ENCODE measurements at places on chromosomes 16 and 17.

DNA sequence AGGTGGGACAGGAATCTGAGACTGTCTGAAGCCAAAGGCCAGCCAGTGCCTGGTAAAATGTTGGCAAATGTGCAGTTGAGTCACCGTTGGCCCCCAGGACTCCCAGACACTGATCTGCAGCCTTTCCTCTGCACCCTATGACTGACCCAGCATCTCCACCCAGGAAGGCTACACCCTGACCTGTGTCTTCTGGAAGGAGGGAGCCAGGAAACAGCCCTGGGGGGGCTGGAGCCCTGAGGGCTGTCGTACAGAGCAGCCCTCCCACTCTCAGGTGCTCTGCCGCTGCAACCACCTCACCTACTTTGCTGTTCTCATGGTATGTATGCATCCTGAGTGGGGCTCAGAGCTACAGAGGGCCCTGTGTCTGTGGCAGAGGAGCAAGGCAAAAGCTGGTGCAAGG, 24.0 kb downstream of the ADGRG5 start:
- DNase-seq: no peak

GRCh38 chr17:62857526-62857925, 49.4 kb upstream of the MARCHF10 start:
- no peak for DNase-seq

DNA sequence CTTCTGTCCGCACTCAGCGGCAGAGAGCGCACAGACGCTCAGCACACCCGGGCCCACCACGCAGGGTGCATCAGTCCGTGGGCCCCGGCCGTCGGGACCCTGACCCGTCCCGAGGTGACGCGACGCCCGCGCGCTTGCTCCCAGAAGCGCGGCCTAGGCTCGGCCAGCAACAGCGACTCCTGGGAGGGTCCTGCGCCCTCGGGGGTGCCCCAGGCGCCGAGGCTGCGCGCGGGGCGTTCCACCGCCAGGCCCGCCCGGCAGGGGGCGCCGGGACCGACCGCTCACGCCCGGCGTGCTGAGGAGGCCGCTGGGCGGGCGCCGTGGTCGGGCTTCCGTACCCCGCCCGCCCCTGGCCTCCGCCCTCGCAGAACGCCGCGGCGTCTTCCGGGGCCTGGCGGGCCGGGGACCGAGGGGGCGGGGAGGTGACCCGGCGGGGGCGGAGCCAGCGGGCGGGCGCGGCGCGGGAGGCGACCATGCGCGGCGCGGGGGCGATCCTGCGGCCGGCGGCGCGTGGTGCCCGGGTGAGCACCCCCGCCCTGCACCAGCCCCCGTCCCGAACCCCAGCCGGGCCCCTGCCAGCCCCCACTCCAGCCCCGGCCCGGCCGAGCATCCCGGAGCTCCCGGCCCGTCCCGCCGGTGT, at the start of gene CISD3:
TSS of gene CISD3 (plus strand) at position 456 of the 640 bp plus-strand sequence. CDS start at position 474, 18 bp downstream.
- no peak for DNase-seq

- DNase-seq: no peak
Measured at GRCh38 chr17:78665952-78666920, 89.0 kb upstream of the DNAH17 start.

GRCh38 chr17:29078183-29079045, 35.5 kb downstream of the PIPOX start:
- no peak for DNase-seq

GRCh38 chr16:5045499-5046115, 11.9 kb upstream of the NAGPA start:
- no peak for DNase-seq

- no peak for DNase-seq
Measured at GRCh38 chr17:40321524-40321929, 12.5 kb downstream of the RARA start.

DNA sequence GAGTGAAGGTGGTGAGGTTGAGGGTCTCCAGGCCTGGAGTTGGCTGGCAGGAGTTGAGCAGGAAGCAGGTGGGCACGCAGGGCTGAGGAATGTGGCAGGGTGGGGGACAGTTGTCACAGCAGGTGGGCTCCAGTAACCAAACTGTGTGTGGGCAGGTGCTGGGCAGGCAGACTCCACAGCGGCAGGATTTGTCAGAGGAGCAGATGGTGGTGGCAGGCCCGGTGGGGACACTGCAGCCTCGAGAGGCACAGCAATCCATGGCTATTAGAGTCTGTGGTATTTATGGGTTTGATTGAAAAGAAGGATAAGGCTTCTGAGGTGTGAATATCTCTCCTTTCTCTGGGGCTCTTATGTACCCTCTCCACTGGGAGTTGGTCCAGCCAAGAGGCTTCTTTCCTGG, at the start of gene KRTAP3-3:
TSS of gene KRTAP3-3 (minus strand) at position 326 of the 400 bp plus-strand sequence. CDS start at position 259, 67 bp downstream.
- no peak for DNase-seq

DNA sequence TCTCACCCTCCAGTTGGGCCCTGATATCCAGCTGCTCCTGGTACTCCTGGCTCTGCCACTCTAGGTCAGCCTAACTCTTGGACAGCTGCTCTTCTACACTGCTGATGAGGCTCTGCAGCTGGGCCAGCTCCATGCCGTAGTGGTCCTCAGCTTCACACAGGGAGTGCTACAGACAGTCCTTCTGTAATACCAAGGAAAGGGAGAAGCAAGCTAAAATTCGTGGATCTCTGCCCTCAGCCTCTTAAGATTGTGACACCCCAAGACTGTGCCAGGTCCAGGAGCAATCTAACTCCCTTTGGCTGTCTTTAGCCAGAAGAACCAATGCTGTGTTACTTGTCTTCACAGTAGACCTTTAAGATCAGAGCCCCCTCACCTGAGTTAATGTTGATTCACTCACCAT, 7.7 kb upstream of the KRT38 start:
- no peak for DNase-seq

DNA sequence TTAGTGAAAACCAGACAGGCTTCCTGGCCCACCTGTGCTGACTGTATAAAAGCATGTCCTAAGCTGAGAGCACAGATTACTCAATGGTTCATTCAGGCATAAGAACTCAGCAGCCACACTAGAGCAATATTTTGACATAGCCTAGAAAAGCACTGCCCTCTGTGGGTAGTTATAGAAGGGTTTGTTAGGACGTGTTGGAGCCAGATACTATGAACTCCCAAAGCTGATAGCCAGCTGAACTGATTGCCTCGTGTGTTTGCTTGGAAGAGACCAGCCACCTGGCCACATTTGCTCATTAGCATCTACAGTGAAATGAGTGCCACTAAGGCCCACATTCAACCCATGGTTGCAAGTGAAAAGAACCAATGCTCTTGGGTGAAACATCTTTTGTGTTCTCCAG, 30.8 kb upstream of the ABCA5 start:
- DNase-seq: no peak

DNA sequence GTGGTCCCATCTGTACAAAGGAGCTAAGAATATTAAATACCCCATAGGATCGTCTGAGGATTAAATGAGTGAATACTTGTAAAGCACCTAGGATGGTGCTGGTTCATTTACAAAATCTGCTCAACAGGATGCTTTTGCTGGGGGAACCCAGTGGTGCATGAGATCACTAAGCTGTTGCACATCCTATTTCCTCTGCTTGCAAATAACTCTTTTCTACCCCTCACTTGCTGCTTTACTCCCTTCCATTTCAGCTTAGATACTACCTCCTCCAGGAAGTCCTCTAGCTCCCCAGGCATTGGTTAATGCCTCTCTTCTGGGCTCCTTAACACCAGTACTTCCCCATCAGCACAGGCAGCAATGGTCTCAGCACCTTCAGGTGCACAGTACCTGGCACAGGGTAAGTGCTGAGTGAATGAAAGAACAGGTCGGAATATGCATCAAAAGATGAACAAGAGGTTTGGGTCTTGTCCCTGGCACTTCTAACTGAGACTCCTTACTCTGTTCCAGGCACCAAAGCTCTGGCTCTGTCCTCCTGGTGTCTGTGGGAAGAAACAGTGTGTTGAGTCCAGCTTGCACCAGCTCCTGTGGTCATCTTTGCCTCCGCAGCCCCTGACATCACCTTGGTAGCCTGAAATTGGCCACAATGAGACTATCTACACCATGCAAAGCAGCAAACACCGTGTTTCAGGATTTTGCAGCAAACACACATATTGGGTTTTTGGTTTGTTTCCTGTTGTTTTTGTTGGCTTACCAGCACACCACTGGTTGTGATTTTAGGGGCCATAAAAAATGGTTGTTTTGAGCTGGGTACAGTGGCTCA, 24.1 kb upstream of the IL21R start:
- DNase-seq: no peak

DNA sequence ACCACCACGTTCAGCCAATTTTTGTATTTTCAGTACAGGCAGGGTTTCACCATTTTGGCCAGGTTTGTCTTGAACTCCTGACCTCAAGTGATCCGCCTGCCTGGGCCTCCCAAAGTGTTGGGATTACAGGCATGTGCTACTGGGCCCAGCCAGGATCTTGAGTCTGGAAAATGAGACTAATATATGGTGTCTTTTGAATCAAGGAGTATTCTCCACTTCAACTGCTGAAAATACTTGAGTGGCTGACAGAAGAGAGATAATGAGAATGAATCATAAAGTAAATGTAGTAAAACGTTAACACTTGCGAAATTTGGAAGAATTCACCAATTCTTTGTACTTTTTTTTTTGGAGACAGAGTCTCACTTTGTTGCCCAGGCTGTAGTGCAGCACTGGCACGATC, 16.6 kb downstream of the SMYD4 start:
- DNase-seq: no peak

DNA sequence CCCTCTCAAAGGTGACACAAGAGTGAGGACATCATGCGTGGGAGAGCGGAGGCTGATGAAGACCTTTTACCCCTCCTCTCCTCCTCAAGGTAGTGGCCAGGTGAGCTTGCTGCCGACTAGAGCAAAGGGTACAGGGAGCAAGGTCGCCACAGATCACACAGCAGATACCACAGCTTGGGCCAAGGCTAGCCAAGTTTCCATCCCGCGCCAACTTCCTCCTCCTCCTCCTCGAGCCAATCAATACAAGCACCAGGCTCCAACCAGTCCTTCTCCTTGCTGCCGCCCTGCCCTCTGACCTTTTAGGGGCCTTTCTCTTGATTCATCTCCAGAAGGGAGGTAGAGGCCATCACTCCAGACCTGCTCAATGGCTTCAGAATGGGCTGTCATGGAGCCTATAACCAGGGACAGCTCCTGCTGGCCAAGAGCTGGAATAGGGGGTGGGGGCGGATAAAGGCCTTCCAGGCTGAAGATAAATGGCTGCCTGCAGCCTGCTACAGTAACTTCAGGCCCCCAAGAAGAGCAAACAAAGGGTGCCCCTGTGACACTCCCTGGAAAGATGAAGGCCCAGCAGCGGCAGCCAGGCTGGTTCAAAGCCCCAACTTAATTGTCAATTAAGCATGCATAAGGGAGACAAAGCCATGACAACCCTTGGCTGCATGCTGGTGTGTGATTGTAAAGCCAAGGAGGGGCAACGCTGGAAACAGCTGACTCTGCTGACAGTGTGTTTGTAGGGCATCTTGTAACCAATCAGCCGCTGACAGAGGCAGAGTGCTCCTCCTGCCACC, 17.8 kb downstream of the HNF1B start:
- DNase-seq: no peak

- no peak for DNase-seq
Measured at GRCh38 chr16:65845466-65846209, 520.9 kb upstream of the CDH5 start.

DNA sequence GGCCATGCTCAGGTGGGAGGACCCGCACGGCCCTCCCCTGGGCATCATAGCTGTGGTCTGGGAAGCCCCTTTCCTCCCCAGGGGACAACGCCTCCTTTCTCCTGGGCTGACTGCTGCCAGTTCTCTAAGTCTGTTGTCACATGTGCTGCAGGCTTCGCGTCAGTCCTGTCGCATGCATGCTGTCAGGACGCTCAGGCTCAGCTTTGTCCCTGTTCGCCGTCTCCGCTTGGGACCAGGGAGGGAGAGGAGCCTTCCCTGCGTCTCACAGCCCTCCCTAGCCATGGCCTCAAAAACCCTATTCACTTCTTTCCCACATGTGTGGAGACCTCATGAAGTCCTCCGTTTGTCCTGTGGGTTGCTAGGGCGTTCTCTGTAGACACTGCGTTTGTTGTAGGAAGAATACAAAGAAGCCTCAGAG, 21.4 kb downstream of the LDHD start:
- DNase-seq: no peak

GRCh38 chr16:34054137-34054536, 594.7 kb downstream of the TP53TG3F start:
- no peak for DNase-seq

DNA sequence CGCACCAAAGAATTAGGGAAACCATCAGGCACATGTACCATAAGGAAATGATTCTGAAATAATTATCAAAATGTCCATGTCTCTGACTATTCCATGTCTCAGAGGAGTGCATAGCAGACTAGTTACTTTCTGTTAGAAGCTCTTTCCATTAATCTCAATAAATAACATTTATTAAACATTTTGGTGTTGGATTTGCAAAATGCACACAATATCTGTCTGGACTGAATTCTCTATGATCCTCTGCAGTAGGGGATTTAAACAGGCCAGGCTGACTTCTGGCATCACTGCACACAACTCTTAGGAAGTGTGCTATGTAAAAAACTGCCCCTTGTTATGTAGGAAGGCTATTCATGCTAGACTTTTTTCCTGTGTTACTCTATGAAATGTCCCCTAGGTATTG, 283.3 kb upstream of the CDH5 start:
- no peak for DNase-seq

DNA sequence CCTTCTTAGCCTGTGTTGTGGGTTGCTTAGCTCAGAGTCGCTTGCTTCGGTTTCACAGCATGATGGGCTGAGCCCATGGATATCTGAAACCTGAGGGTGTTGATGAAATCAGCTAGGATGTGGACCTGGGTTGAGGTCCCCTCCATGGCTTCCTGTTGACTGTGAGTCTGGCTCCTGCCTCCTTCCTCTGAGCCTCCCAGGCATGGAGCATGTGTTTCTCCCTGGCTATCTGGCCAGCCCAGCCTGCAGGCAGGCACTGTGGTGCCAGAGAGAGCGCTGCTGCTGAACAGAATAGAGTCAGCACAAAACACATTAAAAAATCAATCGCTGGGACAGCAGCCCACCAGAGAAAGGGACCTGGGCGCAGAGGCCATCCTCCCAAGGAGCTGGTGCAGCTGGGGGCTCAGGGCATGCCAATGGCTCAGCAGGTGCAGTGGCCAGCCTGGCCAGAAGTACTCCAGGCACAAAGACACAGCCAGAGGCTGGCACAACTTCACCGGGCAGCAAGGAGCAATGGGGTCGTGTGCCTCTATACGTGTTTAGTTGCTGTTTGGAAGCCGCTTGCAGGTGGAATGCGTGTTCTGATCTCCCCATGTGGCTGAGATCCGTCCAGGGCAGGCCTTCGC, 28.3 kb upstream of the GPRC5C start:
- no peak for DNase-seq

- DNase-seq: no peak
Measured at GRCh38 chr17:29107084-29107483, 64.1 kb downstream of the PIPOX start.
